ENCODE measurements at places on chromosomes 2 and 18.
A peak's percentile ranks its signal among the peaks of the same experiment; 100 is the strongest.

- no peak for DNase-seq
Measured at GRCh38 chr2:46332686-46333281, 35.6 kb downstream of the EPAS1 start.

DNA sequence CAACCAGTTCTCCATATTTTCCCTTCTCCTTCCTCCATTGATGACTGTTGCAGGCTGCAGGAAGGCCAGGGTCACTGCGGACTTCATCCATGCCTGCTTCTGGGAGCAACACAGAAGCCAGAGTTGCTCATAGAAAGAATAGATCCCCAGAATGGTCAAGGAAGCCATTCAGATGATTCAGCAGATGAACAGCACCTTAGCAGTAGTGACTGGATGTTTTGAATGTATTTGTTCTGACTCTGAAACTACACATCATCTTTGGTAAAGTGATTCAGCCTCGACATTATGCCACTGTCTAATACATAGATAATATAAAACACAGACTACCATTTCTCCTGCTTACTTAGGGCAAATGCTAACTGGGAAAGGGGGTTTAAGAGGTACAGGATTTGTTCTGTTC is 411.6 kb downstream of the RND3 start:
- DNase-seq: no peak

DNA sequence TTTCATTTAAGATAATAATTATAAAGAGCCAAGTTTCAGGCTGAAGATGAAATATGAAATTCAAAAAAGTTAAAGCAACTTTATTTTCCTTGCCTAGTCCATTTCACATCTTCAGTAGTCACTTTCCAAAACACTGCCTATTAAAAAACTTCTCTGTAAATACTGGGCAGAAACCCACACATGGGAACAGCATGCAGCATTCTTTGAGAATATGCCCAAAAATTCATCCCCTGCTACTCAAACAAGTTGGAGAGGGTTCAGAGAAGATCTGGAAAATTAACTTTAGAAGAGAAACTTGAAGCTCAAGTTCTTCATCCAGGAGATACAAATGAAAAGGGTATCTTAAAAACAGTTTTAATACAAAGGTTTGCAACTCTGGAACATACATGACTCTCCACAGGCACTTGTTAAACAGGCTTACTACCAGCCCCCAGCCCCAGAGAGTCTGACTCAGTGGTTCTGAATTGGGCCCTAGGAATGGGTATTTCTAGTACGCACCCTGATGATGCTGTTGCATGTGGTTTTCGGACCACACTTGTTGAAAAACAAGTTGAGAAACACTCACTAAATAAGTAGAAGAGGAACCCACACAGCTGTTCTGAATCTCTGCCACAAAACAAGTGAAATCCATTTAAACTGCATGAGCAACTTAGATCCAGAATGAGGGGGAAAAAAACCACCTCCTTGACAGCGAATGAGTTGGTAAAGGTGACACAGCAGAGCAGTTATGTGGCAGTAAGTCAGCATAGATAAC is 329.1 kb downstream of the SATB2 start:
- no peak for DNase-seq

DNA sequence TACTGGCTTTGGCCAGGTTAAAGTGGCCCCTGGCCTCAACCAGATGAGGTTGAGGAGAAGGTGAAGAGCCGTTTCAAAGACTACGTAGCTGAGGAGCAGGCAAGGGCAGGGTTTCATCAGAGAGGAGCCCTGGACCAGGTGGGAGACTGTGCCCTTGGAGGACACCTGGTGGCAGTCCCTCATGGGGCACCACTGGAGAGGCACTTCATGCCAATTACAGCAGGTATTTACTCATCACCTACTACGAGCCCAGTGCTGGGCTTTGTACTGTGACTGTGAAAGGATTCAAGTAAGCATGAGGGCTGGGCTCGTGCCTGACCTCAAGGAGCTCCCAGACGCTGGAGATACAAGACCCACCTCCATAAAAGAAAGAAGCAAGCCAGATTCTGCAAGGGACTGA is 37.6 kb downstream of the SMAD7 start:
- DNase-seq: peak; percentile 51

- no peak for DNase-seq
Measured at GRCh38 chr18:79531926-79532312, 136.2 kb downstream of the NFATC1 start.

DNA sequence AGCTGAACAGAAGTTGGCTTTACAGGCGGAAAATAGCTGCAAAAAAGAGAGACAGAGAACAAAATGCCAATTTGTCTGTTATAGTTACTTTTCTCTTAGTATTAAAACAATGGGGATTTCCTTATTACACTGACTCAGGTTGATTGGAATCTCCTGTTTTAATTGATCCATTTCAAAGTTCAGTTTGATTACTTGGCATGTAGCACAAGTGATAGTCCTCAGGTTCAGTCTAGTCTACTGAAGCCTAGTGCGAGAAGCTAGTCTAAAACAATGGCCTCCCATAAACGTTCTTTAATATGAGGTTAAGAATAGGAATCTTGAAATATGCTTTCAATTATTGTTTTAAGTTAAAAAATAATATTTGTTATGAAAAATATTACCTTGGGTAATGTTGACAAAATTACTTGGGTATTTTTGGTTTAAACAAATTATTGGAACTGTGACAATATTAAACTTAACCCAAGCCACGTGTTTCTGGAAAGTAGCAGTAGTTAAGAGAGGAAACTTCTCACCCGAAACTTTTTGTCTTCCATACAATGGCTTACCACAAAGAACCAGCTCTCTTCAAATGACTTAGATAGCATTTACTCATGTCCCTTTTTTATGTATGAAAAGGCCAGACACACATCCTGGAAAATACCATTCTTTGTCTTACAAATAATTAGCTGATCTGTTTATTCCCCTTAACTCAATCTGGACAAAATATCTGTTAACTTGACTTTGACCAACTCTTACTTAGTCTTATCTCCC is 1326.2 kb upstream of the TMEFF2 start:
- no peak for DNase-seq

DNA sequence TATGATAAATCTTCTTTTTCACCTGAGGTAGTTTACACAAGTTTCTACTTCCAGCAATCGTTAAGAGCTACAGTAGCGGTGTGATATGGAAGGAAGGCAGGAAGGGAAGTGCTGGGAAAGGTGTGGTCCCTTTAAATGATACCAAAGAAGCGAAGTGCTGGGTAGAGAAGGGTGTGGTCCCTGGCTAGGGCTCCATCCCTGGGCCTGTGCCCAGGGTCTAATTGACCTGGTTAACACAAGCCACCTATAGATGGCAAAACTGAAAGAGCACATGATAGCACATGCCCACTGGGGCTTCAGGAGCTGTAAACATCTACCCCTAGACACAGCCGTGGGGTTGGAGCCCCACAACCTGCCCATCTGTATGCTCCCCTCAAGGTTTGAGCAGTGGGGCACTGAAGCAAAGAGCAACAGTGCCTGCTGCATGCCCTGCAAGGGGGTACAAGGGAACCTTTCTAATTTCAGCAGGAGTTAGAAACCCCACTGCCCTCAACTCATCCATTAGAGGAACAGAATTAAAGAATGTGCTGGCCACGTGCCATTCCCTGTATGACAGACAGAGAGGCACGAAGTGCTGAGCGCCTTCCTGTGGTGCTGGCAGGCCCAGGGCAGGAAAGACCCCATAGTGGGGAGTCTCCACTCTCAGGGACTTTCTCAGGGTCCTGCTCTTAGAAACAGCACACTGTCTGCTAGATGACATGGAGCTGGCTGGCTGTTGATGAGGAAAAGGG is 153.1 kb upstream of the LMAN1 start:
- DNase-seq: no peak

- no peak for DNase-seq
Measured at GRCh38 chr2:7281231-7282201, 364.3 kb downstream of the RNF144A start.

GRCh38 chr2:135512099-135512498 is 18.9 kb downstream of the ZRANB3 start:
- DNase-seq: no peak

- peak; percentile 81 for DNase-seq
Measured at GRCh38 chr2:223230352-223230751, 178.4 kb downstream of the KCNE4 start.

GRCh38 chr2:53490659-53491058 is 276.9 kb upstream of the CHAC2 start:
- DNase-seq: peak; percentile 54

DNA sequence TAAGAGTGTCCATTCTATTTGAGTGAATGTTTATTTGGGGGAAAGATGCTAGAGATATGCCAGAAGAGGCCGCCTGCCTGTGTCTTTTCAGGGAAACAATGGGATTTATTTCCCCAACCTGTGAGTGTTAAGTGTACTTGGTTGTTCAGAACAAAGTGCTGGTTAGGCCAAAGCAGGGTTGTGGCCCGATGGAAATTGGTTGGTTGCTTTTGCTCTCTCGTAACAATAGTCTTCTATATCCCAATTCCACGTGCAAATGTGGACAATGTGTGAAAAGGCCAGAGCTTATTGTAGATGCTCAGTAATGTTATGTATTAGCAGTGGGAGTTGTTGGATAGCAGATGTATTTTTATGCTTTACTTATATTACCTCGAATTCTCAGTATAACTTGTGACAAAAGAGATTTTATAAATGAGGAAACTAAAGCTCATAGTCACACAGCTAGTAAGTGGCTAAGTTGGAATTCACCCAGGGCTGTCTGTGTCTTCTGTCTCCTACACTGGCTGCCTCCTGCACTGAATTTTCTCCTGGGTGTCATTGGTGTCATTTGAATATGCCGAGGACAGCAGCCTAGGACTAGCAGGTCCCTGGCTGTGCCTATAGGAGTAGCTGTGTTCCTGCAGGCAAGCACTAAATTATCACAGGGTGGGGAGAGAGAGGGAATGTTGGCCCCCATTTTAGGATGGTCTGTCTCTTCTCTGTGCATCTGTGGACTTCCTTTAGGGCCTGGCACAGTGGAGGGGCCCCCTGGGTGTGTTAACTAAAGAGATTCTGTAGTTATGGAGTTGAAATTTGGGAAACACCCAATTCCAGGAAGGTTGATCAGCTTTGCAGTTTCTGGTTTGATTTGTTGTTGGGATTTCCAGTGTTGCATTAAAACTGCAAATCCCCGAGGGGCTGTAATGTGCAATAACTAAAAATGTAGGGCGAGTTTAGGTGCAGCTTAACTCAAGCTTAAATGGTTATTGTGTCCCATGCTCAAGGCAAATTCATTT is 21.6 kb downstream of the GPD2 start:
- DNase-seq: peak; percentile 55

Measured in islet precursor cell (in vitro differentiated cells).